ENCODE measurements at places on chromosomes 2 and 18.

- DNase-seq, result no peak
Measured at GRCh38 chr2:62143696-62144095, 52.2 kb upstream of the B3GNT2 start.

- DNase-seq, result no peak
Measured at GRCh38 chr2:62884086-62884485, 166.5 kb upstream of the OTX1 start.

- DNase-seq, result no peak
Measured at GRCh38 chr2:2793514-2793913, 462.4 kb upstream of the MYT1L start.

GRCh38 chr2:234682492-234683228 is 185.8 kb upstream of the ARL4C start:
- DNase-seq, result no peak

GRCh38 chr2:148552675-148553331 is 91.7 kb upstream of the EPC2 start:
- no peak for DNase-seq

DNA sequence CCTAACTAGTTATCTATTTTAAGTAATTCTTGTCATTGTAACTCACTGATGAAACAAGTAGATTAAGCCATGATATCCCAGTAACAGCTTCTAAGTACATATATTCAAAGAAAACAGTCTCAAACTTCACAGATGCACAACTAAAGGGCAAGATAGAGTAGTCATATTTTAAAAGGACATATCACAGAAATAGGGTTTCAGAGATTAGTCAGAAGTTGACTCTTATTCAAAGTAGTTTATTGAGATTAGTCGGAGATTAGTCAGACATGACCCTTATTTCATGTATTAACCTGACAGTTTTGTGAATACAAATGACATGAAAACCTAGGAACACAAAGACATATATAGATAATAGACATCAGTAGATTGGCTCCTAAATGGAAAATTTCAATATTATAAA is 15.9 kb upstream of the CHAC2 start:
- DNase-seq, result no peak

- no peak for DNase-seq
Measured at GRCh38 chr18:9091066-9091476, 11.4 kb upstream of the NDUFV2 start.

DNA sequence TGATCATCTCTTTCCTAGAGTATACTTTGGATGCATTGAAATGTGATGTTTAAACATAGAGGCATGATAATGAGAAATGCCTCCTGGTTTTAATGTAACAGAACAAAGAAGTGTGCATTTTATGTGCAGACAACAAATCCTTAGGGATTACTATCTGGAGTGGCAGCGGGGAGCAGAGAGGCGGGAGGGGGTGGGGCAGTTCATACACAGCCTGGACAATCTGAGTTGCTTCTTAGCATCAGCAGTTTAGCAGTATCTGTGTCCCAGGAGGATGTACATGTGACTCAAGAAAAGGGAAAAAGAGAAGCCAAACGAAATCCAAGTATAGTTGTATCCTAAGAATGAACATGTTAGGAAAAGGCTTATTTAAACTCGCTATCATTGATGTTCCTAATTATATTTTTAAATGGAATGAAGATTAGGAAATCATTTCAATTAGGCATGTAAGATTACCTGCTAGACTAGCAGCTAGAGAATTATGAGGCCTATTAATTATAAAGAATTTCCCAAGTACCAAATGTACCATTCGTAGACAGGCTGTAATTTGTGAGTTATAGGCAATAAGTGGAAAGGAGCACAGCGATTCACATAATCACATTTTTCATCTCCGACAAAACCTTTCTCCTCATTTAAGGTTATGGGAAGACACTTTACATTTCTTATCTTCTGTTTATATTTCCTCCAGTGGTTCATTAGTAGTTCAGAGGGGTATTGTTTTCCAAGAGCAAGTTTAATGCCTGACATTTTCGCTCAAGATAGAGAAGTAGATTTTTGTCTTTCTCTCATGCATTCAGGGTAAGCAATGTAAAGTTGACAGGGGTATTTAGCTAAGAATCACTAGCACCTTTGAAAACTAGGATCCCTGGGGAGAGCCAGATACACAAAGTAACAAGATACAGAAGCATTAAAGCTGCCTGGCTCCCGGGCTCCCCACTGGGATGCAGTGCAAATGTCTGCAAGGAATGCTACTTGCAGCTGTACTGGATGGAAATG is 141.3 kb upstream of the NOSTRIN start:
- DNase-seq, result no peak

- no peak for DNase-seq
Measured at GRCh38 chr18:37019157-37019827, 190.4 kb downstream of the KIAA1328 start.

- DNase-seq, result no peak
Measured at GRCh38 chr18:59990121-59990823, 90.5 kb downstream of the PMAIP1 start.

DNA sequence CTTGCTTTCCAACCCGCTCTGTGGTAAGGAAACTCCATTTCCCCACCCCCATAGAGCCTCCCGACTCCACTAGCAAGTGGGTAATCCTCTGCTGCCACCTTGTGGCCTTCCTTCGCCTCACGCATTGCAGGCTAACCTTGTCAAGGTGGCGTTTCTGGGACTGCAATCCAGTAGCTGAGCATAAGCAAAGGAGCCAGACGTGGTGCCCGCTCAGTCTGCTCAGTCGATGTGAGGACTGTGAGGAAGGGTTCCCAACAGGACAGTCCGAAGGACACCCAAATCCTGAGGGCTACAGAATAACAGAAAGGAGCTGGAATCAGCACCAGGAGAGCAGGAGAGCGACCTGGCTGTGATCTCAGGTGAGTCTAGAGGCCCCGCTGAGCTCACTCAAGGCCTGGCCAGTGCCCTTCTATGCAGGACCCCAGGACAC is 144.2 kb downstream of the SUCLG1 start:
- DNase-seq, result peak; percentile 63

- no peak for DNase-seq
Measured at GRCh38 chr18:8260827-8261226, 348.4 kb upstream of the RAB12 start.

DNA sequence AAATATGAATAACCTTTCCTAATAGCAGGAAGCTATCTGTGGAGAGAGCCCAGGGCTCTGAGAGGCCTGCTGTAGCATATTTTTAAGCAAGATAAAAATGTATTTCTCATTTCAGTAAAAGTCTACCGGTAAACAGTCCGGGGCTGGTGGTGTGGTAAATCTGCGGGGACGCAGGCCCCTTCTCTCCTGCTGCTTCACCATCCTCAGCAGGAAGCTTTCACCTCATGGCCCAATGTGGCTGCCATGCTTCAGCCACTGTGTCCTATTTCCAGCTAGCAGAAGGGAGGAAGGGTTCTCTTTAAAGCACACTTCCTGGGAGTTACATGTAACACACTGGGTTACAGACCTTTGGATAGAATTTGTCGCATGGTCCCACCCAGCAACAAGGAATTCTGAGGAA is 79.5 kb upstream of the ODC1 start:
- no peak for DNase-seq

- DNase-seq, result no peak
Measured at GRCh38 chr2:22817197-22817596, 567.8 kb upstream of the KLHL29 start.

- DNase-seq, result no peak
Measured at GRCh38 chr2:78070693-78071092, 548.5 kb upstream of the LRRTM4 start.
